ENCODE measurements at places on chromosomes 5 and 9.

GRCh38 chr9:121742923-121743322, 91.5 kb downstream of the DAB2IP start:
- DNase-seq = no peak

GRCh38 chr9:76878933-76879332, 27.0 kb downstream of the PRUNE2 start:
- no peak for DNase-seq

GRCh38 chr9:129313331-129313955, 135.4 kb upstream of the IER5L start:
- no peak for DNase-seq

DNA sequence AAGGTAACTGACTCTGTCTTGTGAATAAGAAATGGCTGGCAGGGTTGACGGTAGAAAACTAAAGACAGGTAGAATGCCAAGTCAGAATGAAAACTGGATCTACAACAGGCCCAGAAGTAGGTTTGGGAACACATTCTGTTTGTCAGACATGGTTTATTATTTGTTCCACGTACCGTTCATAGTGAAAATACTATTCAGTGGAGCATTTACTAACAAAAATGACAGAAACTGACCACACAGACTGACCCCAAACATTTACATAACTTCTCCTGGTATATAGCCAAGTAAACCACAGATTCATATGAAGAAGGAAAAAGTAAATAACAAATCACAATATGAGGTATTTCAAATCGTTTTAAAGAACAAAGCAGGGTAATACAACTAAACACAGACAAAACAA, 73.7 kb downstream of the SLC38A9 start:
- DNase-seq = no peak

DNA sequence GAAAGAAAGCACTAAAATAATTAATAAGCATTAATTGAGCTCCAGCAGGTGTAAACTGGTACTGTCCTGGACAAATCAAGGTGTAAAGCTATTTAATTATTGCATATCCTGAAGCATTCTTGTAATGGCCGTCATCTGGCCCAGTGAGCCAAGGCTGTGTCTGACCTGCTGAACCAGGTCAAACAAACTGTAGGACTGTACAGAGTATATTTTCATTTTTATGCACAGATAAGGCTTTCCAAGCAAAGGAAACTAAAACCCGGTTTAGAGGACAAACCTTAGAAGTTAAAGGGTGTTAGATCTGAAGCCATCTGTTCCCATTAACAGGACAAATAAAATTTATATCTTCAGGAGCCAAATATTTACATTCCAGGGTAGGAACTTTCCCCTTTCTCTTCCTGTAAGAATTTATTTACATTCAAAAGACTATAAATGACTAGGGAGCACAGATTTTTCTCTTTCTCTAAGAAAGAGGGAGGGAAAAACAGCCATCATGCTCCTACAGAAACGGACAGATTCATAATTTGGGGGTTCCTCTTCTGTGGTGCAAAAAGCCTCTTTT, 69.8 kb downstream of the ESM1 start:
- no peak for DNase-seq

DNA sequence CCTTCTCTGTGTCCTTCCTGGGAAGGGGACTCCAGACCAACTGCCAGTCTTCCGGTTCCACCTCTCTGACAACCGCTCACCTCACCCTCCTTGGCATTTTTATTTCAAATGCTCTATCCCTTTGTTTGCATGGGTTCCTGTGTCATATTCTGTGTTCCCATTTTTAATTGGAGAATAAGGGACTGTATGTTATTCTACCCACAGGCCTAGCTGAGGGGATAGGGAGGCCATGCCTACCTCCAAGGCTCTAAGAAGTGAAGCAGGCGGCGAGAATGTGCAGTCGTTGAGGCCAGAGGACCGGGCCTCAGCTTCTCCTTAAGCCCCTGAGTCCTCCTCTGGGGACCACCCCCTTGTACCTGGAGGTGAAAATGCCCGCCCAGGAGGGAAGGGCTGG, 936 bp upstream of the WDR5 start:
- DNase-seq = no peak

DNA sequence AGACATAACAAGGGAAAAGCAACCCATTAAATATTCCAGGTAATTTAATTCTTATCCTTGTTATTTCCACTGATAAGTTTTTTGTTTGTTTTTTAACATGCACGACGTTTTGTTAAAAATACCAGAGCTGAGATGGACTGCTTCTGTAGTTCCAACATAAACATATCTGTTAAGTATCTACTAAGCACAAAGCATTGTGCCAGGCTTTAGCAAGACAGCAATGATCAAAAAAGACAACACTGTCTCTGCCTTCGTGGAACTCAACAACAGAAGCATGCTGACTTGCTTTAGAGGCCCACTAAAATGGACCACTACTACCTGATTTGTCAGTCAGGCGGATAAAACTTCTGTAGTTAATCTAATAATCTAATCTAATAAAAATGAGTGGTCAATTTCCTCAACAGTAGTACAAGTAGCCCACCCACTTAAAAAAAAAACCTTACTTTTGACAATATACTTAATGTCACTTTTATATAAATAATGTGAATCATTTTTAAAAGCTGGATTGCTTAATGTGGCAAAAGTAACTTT, 3.1 kb downstream of the RAB14 start:
- no peak for DNase-seq

DNA sequence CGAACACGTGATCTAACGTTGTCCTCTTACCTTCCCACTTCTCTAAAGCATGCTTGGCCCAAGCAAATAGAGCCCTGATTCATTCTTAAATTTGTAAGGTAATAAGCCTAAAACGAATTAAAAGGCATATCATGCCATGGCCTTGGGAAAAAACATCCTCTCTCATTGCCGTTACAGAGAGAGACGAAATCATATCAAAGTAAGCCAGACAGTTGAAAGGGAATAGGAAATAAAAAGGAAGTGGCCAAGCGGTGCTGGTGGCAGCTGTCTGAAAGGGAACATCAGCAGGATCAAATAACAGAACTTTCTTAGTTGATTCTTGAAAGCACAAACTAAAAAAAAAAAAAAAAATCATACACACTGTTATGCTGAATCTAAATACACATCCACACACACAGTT, 49.1 kb upstream of the CDH6 start:
- no peak for DNase-seq

- no peak for DNase-seq
Measured at GRCh38 chr5:133950821-133951612, 17.4 kb downstream of the C5orf15 start.

GRCh38 chr5:134439210-134439654, 27.6 kb upstream of the CDKN2AIPNL start:
- no peak for DNase-seq

- no peak for DNase-seq
Measured at GRCh38 chr9:133851693-133852092, 113.5 kb upstream of the SARDH start.

- no peak for DNase-seq
Measured at GRCh38 chr5:95808013-95808685, 14.4 kb downstream of the GLRX start.

- DNase-seq = peak; percentile 36
Measured at GRCh38 chr5:157172403-157172802, 6.3 kb upstream of the GARIN3 start.

DNA sequence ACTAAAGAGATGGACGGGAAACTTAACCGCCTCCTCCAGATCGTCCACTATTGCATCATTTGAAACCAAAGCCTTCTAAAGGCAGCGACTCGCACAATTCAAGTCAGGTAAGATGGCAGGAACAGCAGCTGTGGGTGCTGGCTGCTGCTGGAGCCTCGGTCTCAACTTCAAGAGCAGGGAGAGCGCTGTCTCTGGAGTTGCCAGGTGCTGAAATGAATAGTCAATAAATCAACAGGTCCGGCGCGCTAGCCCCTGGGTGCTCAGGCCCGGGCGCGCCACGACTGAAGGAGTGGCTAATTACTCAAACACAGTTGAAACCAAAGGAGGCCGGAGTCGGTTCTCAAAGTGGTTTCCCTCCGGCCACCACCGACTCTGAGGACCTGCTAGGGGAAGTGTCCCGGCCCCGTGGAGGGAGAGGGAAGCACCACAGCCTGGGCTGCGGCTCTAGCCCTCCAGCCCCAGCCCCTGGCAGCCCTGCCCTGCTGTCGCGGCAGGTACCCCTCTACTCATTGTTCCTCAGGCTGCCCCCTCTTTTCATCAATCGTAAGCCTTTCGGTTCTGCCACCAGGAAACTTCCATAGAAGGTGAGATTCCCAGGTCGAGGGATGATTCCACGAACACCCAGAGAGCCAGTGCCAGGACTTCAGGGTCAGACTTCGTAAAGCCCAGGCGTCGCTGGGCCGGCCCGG, 804 bp downstream of the TTC39B start:
- DNase-seq = no peak

DNA sequence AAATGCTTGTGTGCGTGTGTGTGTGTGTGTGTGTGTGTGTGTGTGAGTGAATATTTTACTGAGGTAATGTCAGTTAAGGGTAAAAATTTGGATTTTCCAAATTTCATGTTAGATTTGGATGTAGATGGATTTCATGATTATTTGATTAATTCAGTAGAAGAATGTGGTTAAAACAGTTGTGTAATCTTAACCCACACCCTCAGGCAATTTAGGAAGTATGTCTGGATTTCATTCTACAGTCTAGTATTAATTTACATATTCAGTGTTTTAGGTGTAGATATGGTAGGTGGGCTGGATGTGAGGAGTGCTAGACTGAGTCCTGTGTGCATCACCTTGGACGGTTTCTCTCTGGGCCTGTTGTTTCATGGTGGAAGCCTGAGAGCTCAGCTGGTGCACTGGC, 99.1 kb upstream of the CKMT2 start:
- no peak for DNase-seq

DNA sequence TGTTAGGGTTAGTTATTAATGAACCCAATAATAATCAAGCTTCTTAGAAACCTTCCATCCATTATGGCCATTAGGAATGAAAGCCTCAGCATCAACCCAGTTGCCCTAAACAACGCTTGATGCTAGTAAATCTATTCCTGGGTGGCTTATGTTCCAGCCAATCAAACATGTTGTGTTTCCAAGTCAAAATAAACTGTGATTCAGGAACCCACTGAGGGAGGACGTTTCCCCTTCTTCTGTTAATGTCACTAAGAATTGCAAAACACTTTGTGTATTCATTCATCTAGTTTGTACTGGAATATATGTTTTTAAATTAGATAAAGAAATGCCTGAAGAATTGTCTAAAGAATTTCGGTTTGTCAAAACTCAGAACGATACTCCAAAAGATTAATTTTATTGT, 142.5 kb upstream of the MSX2 start:
- no peak for DNase-seq

GRCh38 chr5:154977409-154977808, 36.1 kb upstream of the KIF4B start:
- DNase-seq = no peak

DNA sequence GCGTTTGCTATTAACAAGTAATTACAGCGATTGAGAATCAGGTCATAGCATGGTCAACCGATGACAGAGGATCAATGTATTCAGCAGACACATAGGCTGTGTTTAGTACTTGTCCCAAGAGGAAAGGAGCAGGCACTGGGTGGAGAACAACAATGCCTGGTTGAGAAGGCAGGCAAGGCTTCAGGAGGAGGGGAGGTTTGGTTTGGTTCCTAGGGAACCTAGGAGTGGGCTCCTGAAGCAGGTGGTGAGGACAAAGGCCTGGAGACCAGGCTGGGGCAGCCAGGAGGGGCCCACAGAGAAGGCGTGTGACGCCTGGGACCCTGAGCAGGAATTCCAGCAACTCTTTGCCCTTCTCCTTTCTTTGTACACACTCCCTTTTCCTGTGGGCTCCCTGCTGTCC, 195.6 kb downstream of the SPOCK1 start:
- DNase-seq = no peak

DNA sequence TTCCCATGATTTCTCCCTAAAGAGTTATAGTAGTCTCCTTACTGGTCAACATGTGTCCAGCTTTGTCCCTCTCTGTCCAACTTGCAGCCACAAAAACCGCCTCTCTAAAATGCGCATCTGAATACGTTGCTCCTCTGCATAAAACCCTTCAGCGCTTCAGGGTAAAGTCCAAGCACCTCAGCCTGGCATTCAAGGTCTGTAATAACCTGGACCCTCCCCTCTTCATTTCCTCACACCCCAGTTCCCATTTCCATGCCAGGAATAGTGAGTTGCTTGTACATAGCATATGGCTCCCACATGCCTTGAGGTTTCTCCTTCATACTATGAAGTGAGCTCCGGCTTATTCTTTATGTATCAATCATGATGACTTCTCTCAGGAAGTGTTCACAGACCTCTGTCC, 101.5 kb downstream of the OXCT1 start:
- DNase-seq = no peak

DNA sequence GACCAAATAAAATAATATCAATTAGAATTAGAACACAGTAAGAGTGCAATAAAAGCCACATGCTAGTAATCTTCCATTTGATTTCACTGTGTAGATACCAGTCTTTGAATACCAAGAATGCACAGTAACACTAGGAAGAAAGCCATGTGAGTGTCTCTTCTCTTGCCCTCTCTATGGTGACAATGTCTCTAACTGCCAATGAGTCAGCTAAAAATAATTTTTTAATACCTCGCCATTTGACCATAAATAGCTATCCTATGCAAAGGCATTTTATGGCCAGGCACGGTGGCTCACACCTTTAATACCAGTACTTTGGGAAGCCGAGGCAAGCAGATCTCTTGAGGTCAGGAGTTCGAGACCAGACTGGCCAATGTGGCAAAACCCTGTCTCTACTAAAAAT, 30.6 kb downstream of the EDIL3 start:
- no peak for DNase-seq

GRCh38 chr9:88221105-88221504, 82.8 kb upstream of the SPATA31C2 start:
- DNase-seq = no peak

GRCh38 chr5:34486849-34487158, 169.3 kb upstream of the RAI14 start:
- DNase-seq = no peak

DNA sequence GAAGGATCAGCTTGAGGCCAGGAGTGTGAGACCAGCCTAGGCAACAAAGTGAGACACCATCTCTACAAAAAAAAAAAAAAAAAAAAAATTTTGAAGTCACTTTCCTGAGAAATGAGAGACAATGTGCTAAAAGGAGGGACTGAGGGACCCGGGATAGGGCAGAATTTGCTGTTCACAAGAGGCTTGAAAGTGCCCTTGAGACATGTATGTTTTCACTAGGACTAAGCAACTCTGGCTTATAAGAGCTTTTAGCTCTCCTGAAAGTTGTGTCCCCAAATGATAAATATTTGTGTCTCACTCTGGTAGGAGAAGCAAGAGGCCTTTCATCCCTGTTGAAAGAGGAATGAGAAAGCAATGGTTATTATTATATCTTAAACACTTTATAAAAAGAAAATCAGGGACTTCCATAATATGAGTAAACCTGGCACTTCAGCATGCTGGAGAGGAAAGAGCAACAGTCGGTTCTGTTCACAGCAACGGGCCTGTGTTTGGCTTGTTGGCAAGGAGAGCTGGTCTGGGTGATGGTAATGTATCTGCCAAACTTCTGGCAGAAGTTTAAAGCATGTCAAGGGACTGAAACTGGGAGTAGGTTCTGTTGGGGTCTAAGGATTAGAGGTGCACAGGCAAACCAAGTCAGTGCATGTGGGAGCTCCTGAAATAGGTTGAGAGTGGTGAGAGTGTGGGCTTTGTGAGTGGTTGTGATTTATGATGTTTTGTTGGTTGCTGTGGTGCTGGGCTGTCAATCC, 32.2 kb downstream of the ENTREP1 start:
- no peak for DNase-seq

Measured in stimulated activated CD8-positive, alpha-beta memory T cell treated with anti-CD3 and anti-CD28 coated beads, Interleukin-7, amount 100 ng/mL, for 1 hour (primary cell).